Activated naive CD8-positive, alpha-beta T cell treated with anti-CD3 and anti-CD28 coated beads for 36 hours (primary cell): ENCODE measurements at places on chromosomes 1 and 21.

DNA sequence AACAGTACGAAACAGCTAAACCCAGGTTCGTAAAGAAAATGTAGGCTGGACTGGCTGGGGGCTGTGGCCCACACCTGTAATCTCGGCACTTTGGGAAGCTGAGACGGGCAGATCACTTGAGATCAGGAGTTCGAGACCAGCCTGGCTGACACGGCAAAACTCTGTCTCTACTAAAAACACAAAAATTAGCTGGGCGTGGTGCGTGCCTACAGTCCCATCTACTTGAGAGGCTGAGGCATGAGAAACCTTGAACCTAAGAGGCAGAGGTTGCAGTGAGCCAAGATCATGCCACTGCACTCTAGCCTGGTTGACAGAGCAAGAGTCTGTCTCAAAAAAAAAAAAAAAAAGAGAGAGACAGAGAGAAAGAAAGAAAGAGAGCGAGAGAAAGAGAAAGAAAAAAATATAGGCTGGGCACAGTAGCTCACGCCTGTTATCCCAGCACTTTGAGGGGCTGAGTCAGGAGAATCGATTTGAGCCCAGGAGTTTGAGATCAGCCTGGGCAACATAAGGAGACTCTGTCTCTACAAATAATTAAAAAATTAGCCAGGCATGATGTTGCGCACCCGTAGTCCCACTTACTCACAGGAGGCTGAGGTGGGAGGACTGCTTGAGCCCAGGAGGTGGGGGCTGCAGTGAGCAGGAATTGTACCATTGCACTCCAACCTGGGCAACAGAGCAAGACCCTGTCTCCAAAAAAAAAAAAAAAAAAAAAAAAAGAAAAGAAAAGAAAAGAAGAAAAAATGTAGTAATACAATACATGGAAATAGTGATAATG lies 35.7 kb downstream of the CAPZB start:
- DNase-seq: no peak

DNA sequence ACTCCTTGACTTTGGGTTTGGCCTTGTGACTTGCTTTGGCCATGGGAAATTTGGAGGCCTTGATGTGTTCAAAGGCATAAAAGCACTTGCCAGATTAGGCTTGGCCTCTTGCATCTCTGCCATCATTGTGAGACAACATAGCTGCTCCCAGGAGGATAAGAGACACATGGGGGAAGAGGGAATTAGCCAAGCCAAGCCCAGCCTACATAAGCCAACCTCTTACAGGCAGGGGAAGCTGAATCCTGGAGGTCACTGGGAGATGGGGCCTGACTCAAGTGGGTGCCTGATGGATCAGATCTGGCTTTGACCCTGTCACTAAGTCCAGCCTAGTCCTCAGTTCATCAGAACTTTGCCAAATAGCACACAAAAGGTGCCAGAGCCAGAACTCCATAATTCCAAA lies 37.6 kb upstream of the HMGB4 start:
- DNase-seq: no peak

DNA sequence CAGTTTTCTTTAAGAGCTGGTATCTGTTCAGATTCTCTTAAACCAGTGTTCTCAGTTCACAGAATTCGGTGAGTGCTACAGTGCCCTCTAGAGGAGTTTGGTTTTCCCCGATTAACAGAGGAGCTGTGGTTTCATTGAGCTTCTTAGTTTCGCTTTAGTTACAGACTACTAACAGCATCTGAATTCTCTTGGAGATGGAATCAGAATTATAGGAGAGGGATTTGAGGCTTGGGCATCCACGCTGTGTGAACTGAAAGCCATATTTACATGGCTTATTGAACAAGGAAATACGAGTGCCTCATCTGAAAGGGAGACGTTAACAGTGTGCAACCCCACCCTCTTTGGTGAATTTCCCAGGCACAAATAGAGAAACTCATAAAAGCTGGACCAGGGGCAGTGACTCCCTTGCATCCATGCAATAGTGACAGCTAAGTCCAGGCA lies 202.0 kb downstream of the USH2A start:
- DNase-seq: no peak

DNA sequence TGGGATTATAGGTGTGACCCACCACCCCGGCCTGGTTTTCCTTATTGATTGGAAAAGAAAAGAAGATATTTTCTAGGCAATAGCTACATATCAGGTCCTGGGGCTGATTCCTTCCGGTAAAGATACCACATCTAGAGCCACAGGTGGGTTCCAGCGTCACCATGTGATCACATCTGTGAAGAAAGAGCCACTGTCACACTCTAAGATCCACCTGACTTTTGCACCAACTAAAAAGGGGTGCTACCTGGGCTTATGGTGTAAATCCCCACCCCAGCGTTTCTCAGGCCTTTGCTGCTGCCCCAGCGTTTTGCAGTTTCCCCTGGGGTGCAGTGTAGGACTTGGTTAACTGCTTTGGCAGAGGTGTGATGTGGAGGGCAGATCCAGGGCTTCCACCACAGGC lies 22.3 kb upstream of the PDE9A start:
- DNase-seq: no peak

GRCh38 chr1:210448297-210448892 lies 119.7 kb downstream of the HHAT start:
- DNase-seq: no peak

GRCh38 chr1:14600405-14601112 lies 2.1 kb downstream of the KAZN start:
- DNase-seq: no peak

- DNase-seq: no peak
These were observed 12.2 kb downstream of the SLC37A1 start for GRCh38 chr21:42525676-42526378.

GRCh38 chr1:171799166-171799565 lies 17.7 kb downstream of the METTL13 start:
- DNase-seq: no peak

DNA sequence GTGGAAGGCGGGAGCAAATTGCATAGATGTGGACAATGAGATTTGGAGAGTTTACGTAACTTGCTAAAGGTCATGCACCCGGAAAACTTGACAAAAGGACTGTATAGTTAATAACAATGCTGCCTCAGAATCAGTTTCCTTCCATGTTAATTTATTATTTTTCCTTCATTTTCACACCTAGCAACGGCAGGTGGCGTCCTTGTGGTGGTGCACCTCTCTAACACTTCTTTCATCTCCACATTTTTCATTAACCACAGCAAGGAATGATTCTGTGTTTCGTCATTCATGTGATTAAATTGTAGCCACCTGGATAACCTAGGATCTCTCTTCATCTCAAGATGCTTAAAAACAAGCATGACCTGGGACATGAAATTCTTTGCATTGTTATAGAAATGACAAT lies 2133.0 kb downstream of the NCAM2 start:
- DNase-seq: no peak

DNA sequence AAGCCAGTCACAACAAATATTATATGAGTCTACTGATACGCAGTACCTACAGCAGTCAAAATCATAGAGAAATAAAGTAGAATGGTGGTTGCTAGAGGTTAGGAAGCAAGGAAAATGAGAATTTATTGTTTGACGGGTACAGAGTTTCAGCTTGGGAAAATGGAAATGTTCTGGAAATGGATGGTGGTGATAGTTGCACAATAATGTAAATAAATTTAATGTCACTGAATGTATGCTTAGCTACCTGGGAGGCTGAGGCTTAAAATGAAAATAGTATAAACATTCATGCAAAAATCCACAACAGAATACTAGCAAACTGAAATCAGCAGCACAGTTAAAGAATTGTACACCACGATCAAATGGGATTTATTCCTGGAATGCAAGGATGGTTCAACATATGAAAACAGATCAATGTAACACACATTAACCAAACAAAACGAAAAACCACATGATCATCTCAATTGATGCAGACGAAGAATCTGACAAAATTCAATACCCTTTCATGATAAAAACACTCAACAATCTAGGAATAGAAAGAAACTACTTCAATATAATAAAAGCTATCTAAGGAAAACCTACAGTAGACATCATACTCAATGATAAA lies 10.7 kb downstream of the TUT4 start:
- DNase-seq: no peak

DNA sequence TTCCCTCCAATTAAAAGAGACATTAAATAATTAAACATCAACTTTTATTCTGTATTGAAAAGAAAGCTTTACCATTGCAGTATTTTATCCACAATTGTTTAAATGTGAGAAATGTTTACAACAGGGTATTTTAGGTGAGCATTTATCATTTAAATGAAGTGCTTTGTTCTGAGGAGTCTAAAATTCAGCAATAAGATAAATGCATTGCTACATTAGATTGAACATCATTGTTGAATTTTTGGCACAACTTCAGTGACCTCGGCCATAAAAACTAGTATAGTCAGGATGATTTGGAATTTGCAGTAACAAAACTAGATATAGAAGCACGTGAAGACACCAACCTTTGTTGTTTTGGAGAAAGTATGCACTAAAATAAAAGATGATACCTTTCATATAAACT lies 692.9 kb downstream of the USP25 start:
- DNase-seq: no peak

- DNase-seq: no peak
These were observed 48.9 kb upstream of the MROH9 start for GRCh38 chr1:170886460-170886859.

GRCh38 chr1:117389284-117389683 lies 22.0 kb downstream of the MAN1A2 start:
- DNase-seq: no peak

DNA sequence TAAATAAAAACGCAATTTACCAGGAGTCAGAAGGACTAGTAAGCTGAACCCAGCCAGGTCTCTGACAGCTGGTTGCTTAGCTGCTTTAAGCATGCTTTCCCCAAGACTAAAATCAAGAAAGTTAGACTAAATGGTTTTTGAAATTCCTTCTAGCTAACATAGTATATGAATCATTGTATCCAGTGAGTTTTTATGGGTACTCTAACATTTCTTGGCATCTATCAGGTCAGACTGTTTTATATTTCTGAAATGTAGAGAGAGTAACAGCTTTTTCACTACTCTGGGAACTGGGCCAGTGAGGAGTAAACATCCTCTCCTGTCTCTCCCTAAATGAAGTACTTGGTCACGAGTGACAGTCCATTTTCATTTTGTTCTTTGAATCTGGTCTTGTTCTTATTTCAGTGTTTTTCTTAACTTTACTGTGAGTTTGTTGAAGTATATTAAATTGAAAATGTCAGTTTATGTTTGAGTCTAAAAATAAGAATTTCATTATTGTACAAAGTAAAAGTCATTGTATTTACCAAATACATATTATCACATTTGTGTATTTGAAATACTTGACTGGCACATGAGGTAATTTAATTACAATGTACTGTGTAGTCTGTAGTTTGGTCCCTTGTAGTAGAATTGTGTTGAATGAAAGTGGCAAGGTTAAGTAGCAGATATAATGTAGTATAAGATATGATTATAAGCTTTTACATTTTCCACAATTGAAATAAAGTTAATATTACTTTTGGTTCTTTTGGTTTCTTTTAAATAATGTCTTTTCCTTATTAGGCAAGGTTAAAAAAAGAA lies 47.6 kb downstream of the PKN2 start:
- no peak for DNase-seq

- no peak for DNase-seq
These were observed 132.9 kb downstream of the RHOU start for GRCh38 chr1:228867951-228868730.

- no peak for DNase-seq
These were observed 15.5 kb upstream of the SFT2D2 start for GRCh38 chr1:168210312-168210711.

DNA sequence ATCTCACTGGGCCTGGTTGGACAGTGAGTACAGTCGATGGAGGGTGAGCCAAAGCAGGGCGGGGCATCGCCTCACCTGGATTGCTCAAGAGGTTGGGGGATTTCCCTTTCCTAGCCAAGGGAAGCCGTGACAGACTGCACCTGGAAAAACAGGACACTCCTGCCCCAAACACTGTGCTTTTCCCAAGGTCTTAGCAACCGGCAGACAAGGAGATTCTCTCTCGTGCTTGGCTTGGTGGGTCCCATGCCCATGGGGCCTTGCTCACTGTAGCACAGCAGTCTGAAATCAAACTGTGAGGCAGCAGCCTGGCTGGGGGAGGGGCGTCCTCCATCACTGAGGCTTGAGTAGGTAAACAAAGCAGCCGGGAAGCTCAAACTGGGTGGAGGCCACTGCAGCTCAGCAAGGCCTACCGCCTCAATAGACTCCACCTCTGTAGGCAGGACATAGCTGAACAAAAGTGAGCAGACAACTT lies 11.3 kb downstream of the C1orf105 start:
- no peak for DNase-seq

DNA sequence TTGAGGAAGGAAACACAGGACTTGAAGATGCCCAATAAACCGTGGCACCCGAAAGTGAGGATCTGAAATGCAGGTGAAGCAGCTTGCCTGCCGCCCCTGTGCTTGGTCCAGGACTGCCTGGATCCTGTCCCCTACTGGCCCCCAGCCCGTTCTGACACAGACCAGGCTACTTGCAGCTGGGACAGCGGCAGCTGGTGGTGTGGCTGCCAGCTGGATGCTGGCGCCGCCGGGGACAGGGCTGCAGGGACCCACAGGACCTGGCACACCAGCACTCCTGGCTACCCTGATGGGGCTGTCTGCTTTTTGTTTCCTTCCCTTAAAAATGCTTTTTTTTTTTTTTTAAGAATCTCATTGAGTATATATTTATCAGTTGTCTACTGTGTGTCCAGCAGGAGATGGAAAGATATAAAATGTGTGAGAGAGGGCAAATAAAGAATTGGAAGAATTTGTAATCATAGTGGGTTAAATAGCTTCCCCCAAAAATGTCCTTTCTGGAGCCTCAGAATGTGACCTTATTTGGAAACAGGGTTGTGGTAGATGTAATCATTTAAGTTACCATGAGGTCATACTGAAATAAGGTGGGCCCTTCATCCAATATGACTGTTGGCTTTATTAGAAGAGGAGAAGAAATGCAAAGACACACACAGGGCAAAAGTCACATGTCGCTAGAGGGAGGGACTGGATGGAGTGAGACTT lies 165.6 kb downstream of the DSCAM start:
- DNase-seq: no peak

DNA sequence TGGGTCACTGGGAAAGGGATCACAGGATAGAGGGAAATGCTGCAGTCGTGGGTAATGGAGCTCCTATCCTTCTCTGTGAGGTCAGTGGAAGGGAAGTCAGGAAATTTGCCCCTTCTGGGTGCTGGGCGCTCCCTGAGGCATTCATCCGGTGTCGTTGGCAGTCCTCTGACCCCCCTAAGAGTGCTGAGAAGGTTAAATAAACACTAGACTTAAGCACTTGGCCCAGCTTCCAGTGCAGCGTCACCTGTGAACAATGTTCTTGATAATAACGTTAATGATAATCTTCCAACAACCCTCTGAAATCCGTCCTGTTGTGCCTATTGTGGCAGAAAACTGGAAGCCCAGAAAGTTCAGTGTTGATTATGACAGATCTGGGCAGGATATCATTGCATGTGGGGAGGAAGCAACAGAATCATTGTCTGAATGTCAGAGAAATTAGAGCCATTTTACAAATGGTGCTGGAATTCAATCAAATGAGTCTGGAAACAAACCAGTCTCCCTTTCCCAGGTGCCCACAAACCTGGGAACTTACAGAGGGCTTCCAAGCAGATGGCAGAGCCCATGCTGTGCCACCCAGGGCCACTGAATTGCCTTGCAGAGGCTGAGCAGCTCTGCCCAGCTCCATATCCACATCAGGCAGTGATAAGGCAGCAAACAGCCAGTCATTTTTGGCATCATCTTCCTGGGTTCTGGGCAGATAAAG lies 216.8 kb downstream of the KAZN start:
- DNase-seq: no peak
